SW480 (cell line): ENCODE measurements at places on chromosomes 11 and 22.

DNA sequence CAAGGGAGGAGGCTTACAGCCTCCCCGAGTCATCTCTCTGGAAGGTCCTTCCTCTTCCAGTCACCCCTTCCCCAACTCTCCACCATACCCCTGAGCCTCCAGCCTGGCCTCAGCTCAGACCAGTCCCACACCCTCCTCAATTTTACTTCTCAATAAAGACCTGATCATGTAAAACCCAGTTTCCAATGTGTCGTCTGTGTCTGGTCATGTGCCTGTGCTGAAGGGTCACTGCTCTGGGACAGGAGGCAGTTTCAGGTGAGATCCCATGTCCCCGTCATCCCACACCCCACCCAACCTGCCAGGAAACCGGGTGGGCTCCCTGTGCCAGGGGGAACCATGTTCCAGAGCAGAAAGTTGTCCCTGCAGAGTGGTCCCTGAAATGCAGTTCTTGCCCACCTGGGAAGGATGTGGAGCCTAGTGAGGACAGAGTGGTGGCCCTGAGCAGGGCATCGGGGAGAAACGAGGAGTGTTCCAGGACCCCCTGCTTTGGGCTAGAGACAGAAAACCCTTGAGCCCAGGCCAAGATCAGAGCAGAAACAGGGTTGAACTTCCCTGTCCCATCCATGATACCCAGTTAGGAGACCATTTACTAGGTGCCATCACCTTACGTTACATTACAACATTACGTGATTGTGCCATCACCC, 19.4 kb downstream of the IGLL5 start:
- no peak for DNase-seq

GRCh38 chr11:128669506-128670270, 24.2 kb upstream of the FLI1 start:
- DNase-seq: peak; percentile 43

DNA sequence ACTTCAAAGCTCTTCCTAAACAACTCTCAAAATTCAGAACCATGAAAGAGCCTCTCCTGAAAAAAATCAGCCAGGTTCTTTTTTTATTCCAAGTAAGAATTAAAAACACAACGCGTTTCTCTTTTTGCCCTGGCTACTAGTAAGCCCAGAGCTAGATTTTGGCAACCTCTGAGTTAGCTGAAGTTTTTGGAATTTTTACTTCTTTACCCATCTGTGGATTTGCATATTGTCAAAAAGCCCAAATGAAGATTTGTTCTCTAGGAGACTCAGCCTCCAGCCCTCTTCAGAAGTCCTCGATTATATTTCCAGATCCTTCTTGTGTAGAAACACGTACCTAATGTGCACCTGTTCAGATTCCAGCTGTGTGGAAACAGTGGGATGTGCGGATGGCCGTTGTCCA, 517.9 kb downstream of the TBC1D22A start:
- DNase-seq: no peak

DNA sequence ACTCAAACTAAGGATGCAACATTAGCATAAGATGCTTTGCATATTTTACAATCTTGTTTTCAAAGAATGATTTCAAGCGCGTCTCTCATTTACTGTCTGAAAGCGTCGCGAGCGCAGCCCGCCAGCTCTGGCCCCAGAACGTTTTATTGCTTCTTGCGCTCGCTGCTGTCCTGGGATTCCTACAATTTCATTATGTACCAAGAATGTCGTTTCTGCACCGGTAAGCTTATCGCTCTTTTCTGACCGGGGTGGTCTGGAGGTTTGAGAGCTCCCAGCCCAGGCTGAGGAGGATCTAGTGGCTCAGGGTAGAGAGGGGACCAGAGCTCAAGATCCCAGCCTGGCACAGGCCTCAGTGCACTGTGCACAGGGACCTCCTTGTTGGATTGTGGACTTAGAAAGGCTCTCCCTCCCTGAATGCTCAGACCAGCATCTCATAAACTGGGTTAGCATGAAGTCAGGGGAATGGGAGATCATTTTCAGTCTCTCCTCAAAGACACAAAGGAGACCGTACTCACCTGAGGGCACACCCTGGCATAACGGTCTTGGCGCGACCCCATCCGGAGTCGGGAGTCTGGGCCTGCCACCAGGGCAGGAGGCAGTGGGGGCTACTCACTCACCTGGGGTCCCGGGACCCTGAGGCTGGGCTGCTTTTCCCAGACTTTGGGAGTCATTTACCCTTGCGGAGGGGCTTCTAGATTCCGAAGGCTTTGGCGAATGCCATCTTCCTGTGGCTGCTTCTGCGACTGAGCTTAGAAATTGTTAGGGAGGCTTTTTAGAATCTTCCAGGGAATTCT, 817.4 kb downstream of the BRD1 start:
- no peak for DNase-seq

- DNase-seq: peak; percentile 82
Measured at GRCh38 chr22:37804881-37805809, 2.6 kb upstream of the GCAT start.

DNA sequence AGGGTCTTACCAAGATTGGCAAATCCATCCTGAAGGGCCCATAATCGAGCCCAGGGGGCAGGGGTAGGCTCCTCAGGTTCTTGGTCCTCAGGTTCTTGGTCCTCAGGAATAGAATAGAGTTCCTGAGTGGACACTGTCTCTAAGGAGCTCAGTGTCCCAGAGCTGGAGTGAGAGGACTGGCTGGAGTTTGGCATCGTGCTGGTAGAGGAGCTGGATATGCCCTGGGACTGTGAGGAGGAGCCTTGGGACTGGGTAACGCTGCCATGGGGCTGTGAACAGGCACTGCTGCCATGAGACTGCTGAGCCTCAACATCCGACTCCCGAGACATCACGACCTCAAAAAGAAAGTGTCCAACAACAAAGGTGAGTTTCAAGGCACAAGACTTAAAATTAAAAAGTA, 7.2 kb downstream of the CHEK2 start:
- no peak for DNase-seq

DNA sequence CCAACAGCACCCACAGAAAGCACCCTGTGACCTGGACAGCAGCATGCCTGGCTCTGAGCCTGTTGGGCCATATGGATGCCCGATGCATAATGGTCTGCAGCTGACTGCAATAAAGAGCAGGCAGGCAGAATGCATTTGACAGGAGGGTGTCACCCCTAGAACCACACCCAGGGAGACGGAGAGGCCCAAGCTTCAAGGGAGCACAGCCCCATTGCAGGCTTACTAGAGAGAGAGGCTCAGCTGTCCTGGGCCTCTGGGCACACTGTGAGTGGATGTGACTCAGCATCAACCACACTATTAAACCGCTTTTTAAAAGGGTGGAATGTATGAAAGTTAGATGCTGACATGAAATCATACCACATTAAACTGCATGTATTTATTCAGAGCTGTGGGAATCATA, 365.3 kb downstream of the CTTN start:
- DNase-seq: peak; percentile 39

DNA sequence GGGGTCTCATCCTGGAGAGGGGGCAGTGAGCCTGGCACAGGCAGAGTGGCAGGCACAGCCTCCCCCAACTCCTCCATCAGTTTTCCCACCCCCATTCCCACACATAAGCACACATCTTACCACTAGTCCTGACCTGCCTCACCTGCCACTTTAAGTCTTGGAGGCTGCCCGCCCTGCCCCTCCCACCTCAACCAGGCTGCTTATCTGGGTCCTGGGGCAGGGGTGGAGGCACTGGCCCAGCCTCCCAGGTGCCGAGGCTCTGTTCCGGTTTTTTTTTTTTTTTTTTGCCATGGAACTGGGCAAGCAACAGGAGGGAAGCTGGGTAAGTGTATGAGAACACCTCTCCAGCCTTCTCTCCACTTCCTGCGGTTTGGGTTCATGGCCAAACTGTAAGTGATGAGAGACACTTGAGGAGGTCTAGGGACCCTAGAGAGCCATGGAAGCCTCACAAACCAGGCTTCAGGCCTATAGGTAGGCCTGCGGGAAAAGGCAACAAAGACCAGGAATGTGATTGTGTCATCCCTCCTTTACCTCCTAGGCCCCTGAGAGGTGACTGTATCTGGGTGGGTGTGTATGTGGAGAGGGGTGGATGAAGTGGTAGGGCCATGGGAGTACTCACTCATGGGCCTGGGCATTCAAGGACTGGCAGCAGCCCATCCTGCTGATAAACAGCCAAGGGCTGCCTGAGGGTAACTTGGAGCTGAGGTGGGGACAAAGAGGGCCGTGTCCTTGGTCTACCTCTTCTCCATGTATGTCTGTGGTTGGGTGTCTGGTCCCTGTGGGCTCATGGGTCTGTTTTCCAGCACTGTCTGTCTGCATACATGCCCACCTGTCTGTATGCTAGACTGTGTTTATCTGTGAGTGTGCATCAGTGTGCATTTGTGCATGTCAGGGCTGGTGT, 22.6 kb downstream of the PHLDB1 start:
- DNase-seq: no peak

- no peak for DNase-seq
Measured at GRCh38 chr22:48567213-48567975, 1260.3 kb downstream of the BRD1 start.

GRCh38 chr22:36424901-36425579, 37.3 kb upstream of the MYH9 start:
- DNase-seq: no peak

GRCh38 chr11:20658135-20658534, 11.3 kb upstream of the NELL1 start:
- no peak for DNase-seq

DNA sequence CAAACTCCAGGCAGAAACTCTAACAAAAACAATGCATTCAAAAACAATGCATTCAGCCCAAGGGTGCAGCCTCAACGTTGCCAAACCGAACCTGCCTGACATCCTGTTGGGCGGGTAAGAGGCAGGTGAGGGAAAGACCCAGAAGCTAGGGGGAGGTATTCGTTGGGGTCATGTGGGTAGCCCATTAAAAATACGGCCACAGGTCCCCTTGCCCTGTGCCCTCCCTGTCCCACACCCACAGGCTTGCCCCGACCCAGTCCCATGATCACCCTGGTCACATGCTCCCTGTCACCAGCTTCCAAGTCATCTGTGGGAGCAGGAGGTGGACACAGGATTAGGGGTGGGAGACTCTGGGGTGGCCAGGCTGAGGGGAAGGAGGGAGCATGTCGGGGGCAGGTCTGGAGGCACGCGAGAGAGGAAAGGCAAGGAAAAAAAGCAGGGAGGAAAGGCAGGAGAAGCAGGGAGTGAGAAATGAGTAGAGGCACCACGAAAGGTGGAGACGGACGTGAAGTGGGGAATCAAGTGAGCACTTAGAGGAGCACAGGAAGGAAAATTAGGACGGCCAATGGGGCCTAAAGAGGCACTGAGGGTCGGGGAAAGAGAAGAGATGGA, 683 bp downstream of the PLA2G6 start:
- DNase-seq: peak; percentile 37

GRCh38 chr11:66479394-66480116, 679 bp upstream of the DPP3 start:
- peak; percentile 36 for DNase-seq

GRCh38 chr11:12413141-12414052, 36.0 kb downstream of the PARVA start:
- no peak for DNase-seq

DNA sequence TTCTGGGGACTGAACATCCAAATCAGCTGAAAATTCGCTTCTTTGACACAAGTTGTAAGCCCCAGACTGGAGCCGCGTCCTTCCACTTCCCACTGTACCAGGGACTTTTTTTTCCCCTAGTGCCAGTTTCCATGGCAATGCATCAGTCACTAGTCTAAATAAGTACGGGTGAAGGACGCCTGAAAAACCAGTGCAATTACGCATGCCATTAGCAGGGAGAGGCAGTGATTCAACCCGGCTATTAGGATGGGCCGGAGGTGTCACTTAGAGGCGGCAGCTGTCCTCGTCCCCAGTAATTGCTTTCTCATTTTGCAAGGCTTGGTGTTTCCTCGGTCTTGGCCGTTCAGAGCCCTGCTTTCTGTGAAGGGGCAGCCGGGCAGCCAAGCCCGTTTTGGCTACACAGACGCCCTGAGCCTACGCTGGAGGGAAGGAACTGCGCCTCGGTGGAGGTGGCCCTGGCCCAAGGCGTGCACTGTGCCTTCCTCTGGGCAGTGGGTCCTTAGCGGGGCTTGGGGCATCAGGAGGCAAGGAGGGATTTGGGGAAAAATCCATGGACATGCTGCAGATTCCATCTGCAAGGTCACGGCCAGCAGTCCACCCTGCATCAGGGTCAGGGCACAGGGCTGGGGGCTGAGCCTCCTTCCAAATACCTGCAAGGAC, 319.7 kb downstream of the CTTN start:
- DNase-seq: no peak

DNA sequence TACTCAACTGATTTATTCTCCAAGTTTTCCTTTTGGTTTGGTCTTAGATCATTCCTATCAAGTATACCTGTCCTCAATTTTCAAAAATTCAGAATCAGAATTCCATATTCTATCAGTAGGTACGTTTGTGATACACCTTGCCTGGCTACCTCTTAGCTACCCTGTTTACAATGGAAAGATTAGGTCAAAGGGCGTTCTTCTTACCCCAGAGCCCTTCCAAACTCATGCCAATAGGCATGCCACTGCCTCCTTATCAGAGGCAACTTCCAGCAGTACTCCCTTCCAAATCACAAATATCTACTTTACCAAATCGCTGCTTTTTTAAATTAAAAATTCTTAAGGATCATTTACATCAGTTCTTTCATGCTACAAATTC, 1.0 kb downstream of the PATL1 start:
- no peak for DNase-seq

- no peak for DNase-seq
Measured at GRCh38 chr22:35638001-35638400, 10.2 kb upstream of the APOL6 start.

DNA sequence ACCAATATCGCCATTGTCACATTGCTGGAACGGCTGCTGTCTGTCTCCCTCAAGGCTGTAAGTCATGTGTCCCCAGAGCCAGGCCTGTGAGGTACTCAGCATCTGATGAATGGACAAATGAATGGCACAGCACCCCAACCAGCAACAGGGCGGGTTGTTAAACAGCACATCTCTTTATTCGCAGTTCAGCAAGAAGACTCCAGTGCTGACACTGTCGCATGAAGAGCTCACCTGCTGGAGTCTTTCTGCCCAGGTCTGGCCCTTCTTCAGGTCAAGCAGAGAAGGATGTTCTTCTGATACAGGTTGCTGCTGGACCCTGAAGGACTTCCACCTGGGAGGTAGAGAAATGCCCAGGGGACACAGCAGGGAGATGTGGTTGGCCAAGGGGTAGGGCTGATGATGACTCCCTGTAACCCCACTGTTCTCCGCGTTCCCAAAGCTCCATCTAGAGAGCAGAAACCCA, 4.8 kb downstream of the SPATA19 start:
- no peak for DNase-seq

GRCh38 chr11:30855383-30856006, 269.3 kb upstream of the MPPED2 start:
- DNase-seq: peak; percentile 18

DNA sequence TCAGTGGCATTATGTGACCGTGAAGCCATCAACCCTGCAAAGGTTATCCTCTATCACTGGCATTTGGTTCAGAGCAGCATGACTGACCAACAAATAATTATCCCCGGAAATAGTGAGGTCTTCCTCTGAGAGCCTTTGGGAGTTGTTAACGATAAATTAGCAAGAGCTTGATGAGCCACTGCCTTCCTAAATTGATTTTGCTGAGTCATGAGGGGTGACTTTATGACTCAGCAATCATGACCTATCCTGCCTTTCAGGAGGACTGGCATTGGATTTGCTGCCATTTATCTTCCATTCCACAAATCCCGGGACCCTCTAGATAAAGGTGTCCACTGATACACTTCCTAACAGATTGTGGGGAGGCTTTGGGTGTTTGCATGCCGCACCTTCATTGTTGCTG, 80.8 kb upstream of the MTNR1B start:
- DNase-seq: no peak

GRCh38 chr11:115145324-115145723, 358.9 kb downstream of the CADM1 start:
- DNase-seq: no peak
